ENCODE measurements at places on chromosomes 12 and 14. TPM values are rescaled to one million over a fixed set of nuclear protein-coding genes. Genes with fewer than 3 reads are reported as not detected.

Gene LGMN
- 89.4 TPM for total RNA-seq

- peak overlapping the region; percentile 81 for H3K27ac ChIP-seq
- H3K36me3 ChIP-seq = no peaks in the 10 kb centered on the region
- no peaks in the 10 kb centered on the region for H3K27me3 ChIP-seq
- peak; percentile 8 for DNase-seq
These were observed 26.1 kb upstream of the BHLHE41 start for GRCh38 chr12:26150736-26151450.

- DNase-seq = no peak
- peaks cover 15% of the 10 kb centered on the region for H3K36me3 ChIP-seq
- H3K27ac ChIP-seq = no peak overlapping the region
These were observed 160.2 kb downstream of the KICS2 start for GRCh38 chr12:64061868-64062375.

DNA sequence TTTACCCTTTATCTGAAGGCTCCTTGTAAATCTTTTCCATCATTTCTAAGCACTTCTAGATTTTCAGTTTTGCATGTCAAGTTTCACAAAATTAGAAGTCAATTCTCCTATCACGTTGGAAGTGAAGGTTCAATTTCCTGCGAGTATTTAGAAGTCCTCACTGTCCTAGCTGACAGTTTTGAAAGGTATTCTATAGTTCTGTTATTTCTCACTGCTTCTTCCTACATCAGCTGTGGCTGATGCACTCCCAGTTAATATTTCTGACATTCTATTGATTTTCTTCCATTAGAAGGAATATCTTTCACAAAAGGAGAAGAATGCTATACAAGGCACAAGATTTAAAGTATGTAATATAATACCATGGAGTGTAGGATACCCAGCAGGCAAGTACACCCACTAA is 15.8 kb upstream of the TMCC3 start:
- no peaks in the 10 kb centered on the region for H3K36me3 ChIP-seq
- DNase-seq = no peak
- no peak overlapping the region for H3K27ac ChIP-seq
- no peaks in the 10 kb centered on the region for H3K4me1 ChIP-seq
- H3K4me3 ChIP-seq = no peak overlapping the region

Gene P3H3
- total RNA-seq = 130 TPM

GRCh38 chr14:100341301-100342031 is 18.3 kb downstream of the SLC25A47 start:
- peaks cover 10% of the 10 kb centered on the region for H3K4me1 ChIP-seq
- no peaks in the 10 kb centered on the region for H3K27me3 ChIP-seq
- H3K4me3 ChIP-seq = no peak overlapping the region
- peak overlapping the region; percentile 80 for H3K27ac ChIP-seq
- peaks cover 51% of the 10 kb centered on the region for H3K36me3 ChIP-seq

GRCh38 chr14:90602088-90602687 is 205.4 kb downstream of the CALM1 start:
- no peaks in the 10 kb centered on the region for H3K36me3 ChIP-seq
- H3K4me1 ChIP-seq = no peaks in the 10 kb centered on the region
- H3K4me3 ChIP-seq = no peak overlapping the region
- H3K27ac ChIP-seq = no peak overlapping the region

DNA sequence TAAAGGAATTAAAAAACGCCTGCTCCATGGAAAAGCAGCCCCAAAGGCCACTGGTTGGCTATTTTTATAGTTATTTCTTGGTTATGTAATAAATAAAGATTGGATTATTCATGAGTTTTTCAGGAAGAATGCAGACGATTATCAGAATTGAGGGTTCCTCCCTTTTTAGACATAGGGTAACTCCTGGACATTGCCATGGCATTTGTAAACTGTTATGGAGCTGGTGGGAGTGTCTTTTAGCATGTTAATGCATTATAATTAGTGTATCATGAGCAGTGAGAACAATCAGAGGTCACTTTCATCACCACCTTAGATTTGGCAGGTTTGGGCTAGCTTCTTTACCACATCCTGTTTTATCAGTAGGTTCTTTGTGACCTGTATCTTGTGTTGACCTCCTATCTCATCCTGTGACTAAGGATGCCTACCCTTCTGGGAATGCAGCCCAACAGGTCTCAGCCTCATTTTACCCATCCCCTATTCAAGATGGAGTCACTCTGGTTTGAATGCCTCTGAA is 728.7 kb downstream of the GALC start:
- no peaks in the 10 kb centered on the region for H3K36me3 ChIP-seq
- no peak overlapping the region for H3K4me3 ChIP-seq
- no peaks in the 10 kb centered on the region for H3K27me3 ChIP-seq
- H3K27ac ChIP-seq = no peak overlapping the region
- no peak for DNase-seq
- no peaks in the 10 kb centered on the region for H3K4me1 ChIP-seq

DNA sequence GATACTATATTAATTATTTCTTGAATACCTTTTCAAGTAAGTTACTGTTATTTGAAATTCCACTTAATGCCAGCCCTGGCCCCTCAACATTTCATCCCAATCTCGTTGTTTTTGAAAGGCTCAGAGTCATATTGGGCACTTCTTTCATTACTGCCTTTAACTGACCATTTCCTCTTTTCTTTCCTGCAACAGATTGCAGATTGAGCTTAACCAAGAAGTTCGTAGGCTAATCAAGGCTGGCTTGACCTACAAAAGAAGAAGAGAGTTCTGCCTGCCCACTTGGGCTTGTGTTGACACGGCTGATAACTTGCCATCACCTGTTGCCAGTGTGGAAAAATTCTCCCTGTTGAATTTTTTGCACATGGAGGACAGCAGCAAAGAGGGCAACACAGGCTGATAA is 91.0 kb downstream of the FLRT2 start:
- no peak for DNase-seq
- no peak overlapping the region for H3K27ac ChIP-seq
- no peaks in the 10 kb centered on the region for H3K27me3 ChIP-seq
- H3K36me3 ChIP-seq = peaks cover 23% of the 10 kb centered on the region
- H3K4me3 ChIP-seq = no peak overlapping the region

Gene MIPOL1
- total RNA-seq = 9.0 TPM

Gene SLC8A3
- total RNA-seq = under 0.01 TPM

Gene SERPINA5
- total RNA-seq = 0.36 TPM

Gene BBOF1
- total RNA-seq = 15.9 TPM

DNA sequence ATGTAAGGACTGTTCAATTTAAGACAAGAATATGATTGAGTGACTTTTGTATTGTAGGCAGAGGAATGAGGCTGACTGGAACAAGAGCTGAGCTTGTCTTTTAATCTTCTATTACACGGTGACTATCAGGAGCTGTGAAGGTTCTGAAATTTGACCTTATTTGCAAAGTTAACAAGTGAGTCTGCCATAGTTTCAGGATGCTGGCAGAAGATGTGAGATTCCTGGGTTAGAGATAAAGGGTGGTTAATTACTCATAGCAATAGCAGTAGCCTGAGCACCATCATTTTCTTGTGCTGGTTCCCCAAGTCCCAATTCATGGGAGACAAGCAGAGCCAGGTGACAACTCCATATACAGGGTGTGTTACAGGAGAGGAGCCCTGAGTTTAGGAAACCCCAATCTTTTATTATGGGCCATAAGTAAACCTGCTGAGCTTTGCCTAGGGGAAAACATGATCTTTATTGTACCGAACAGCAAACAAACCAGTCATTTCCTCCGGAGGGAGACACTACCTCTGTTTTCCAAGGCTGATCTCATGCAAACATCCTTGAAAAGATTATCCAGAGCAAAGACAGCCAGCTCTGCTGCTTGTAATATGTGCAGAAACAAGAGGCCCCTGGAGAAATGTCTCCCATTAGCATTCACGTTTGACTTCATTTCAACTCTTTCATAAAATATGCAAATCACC is 51.7 kb upstream of the DDX11 start:
- H3K4me3 ChIP-seq = no peak overlapping the region
- no peak overlapping the region for H3K27ac ChIP-seq
- peaks cover 8% of the 10 kb centered on the region for H3K27me3 ChIP-seq

- H3K27ac ChIP-seq = no peak overlapping the region
- no peaks in the 10 kb centered on the region for H3K36me3 ChIP-seq
- no peak overlapping the region for H3K4me3 ChIP-seq
- H3K27me3 ChIP-seq = no peaks in the 10 kb centered on the region
These were observed 68.3 kb downstream of the RERG start for GRCh38 chr12:15152868-15153267.

Gene P2RX4
- total RNA-seq = 23.5 TPM

GRCh38 chr12:92593734-92594402 is 108.9 kb upstream of the PLEKHG7 start:
- DNase-seq = peak; percentile 88
- no peaks in the 10 kb centered on the region for H3K36me3 ChIP-seq
- peaks cover 32% of the 10 kb centered on the region for H3K4me1 ChIP-seq

Gene COCH
- total RNA-seq = 0.29 TPM

- no peak overlapping the region for H3K4me3 ChIP-seq
- no peaks in the 10 kb centered on the region for H3K27me3 ChIP-seq
- no peaks in the 10 kb centered on the region for H3K4me1 ChIP-seq
- DNase-seq = no peak
- no peaks in the 10 kb centered on the region for H3K36me3 ChIP-seq
- no peak overlapping the region for H3K27ac ChIP-seq
These were observed 113.8 kb upstream of the CCDC175 start for GRCh38 chr14:59690426-59690825.

Data from osteoblast (primary cell).